ENCODE measurements at places on chromosomes 2 and 18.

GRCh38 chr18:31204833-31205232 is 42.2 kb upstream of the DSC1 start:
- no peak for DNase-seq

GRCh38 chr2:230643576-230644291 is 68.9 kb upstream of the CAB39 start:
- DNase-seq, result no peak

GRCh38 chr2:128633501-128633900 is 314.8 kb upstream of the HS6ST1 start:
- DNase-seq, result no peak

- DNase-seq, result no peak
Measured at GRCh38 chr2:102224824-102225739, 38.3 kb downstream of the IL1RL2 start.

DNA sequence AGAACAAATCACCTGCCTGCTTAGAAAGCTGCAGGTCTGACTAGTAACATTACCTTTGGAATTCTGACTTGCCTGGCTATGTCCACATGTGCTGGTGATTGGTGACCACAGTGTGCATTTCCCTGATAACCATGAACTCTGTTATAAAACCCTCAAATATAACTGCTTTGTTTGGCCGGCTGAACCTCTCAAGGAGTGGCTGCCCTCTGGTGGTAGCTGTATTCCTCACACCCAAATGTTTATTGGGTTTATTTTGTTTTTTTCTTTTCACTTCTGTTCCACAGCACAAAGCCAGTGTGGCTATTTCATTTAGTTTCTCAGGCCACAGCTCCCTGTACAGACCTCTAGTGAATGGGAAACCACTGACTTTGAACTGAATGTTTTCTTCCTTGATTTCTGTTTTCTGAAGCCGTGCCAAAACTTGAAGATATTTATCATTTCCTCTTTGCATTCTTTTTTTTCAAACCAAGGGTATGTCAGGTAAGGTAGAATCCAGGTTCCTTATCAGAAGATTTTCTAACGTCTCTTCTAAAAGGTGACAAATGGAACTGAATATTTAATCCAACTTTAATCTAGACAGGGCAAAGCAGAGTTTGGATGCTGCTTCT is 549.0 kb upstream of the VRK2 start:
- no peak for DNase-seq

Measured in GM12892 (cell line).